NCI-H446 treated with DMSO at 0.1 percent for 48 hours (cell line): ENCODE measurements at places on chromosomes 5 and 9.

DNA sequence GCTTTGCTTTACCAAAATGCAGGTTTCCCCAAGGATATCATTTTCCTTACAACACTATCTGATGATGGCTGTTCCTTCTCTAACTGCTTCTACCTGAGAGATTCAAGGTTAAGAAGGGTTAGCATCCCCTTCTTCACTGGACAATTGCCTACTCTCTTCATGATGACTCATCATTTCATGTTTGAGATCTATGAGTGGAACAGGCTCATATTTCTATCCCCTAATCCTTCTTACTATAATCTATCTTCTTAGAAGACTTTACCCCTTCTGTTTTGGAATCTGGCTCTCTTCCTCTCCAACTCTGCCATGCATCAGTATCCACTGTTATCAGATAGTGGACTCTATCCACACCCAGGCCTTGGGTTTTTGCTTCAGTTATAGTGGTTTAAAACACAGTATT lies 54.3 kb downstream of the NR3C1 start:
- no peak for DNase-seq

- DNase-seq, result no peak
These were observed 287.4 kb downstream of the ARHGAP26 start for GRCh38 chr5:143057580-143057999.

DNA sequence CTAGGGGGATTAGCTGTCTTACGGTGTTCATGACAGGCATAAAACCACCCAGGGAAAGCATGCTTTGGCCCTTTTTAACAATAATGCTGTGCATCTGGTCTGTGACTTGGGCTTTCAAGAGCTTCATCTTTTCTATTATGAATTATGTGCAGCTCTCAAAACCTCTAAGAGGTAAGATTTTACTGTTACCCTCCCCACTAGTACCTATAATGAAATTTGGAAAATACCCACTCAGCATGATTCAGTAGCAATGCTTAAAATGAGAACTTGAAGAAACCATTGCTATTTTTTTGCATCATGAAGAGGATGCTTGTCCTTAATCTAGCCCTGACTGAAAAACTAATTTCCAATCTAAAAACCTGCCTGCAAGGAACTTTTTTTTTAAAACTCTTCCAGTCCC lies 5.8 kb upstream of the LHFPL2 start:
- no peak for DNase-seq

DNA sequence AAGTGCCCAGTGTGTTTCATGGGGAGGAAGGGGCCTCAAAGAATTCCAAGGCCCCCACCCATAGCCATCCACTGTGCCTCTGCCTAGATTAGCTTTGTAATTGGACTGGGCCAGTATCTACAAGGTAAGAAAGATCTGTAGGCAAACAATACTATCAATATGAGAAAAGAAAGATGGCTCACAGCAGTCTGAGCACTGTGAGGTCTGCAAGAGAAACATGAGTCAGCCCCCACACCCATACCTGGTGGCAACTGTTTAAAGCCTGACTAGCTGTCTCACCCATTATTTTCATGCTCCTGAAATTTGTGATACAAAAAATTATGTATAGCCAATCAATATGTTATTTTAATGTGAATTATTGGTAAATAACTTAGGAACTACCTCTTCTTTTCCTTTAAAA lies 10.0 kb upstream of the ZNF483 start:
- DNase-seq, result no peak

DNA sequence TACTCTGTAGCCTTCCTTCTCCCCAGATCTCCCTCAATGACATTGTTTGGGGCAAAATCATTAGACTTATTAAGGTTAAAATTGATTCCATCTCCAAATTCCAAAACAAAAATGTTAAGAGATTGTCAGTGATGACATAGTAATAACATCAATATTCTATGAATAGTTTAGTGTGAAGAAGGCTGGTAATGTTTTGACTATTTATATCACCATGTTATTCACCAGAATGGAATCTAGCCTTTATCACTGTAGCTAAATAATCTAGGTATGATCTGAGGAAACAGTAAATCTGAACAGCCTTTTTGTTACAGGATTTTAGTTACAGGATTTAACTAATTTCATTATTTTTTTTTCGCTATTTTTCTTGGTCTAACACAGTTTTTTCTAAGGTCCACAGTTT lies 929 bp upstream of the PLPP6 start:
- DNase-seq, result no peak

- DNase-seq, result no peak
These were observed 7.3 kb upstream of the CDC14B start for GRCh38 chr9:96626912-96627311.

DNA sequence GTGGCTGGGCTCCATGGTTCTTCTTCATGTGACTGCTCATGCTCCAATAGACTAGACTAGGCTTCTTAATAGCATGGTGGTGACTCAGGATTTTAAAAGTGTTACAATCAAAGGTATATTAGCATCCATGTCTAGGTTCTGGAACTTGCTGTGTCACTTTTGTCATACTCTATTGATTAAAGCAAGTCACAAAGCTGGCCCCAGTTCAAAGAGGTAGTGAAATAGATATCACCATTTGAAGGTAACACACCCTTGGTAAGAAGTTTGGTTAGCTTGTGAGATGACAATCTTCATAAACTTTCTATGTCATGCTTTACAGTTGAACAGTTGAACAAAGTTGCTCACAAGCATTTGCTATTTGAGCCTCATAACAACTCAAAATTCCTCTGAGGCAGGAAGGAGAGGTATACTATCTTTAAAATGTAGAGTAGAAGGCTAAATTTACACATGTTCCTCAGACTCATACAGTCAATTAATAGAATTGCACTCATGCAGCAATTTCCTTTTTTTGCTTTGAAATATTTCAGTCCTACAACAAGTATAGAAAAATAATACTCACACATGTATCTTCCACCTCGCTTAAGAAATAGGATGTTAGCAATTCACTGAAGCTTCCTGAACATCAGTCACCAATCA lies 56.8 kb upstream of the TMEM252 start:
- no peak for DNase-seq

GRCh38 chr5:60259730-60260129 lies 366.2 kb upstream of the PDE4D start:
- no peak for DNase-seq

GRCh38 chr5:4130819-4131218 lies 535.2 kb downstream of the IRX1 start:
- DNase-seq, result no peak

DNA sequence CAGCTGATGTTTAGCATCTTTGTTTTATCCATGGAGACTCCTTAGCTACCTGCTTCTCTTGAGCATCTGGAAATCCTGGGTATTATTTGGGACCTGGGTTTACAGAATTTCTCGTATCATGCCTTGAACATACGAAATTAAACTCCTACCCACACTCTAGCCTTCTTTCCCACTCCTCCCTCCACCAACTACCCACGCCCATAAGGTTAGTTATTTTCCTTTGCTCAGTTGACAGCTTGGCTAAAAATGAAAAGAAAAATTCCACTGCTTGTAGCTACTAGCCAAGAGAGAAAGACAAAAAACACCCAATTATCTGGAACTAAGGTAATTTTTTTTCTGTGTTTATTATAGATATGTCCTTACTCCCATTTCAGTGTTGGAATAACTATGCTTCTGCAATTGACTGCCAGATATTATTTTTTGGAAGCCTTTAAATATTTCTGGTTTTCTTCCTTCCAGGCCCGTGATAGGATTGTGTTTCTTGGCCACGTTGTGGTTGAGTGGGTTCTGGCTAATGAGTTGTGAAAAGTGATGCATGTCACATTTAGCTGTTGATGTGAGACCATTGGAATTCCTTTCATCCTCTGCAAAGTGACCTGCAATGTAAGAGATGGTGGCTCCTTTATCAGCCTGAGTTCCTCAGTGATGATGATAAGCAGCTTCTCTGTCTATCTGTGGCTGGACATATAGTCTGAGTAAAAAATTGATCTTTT lies 308.1 kb downstream of the LRRC70 start:
- DNase-seq, result no peak

DNA sequence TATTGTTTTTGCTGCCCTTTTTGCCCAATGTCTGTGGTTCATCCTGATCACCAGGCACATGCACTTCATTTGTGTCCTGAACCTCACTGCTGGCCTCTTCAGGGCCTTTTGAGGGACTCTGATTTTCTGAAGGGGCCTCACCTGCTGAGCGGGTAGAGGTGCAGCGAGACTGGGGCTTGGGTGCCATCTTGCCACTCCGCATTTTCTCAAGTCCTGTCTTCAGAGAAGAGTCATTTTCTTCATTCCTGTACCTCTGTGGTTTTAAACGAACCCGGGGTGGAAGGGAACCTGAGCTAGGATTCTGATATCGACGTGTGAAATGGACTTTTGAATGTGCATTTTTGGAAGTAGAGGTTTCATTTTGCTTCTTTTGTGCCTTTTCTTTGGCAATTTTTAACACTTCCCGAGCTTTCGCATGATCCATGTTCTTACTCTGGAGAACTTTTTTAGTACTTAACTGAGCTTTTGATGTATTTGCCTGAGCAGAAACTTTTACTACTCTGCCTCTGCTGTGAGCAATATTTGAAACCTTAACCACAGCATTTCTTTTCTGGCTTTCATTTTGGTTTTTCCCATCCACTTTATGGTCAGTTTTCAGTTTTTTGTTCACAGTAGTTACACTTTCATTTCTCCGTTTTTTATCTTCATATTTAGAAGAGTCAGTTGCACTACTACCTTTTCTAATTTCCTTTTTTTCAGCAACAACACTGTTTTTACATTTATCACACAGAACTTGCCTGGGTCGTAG lies 26.1 kb downstream of the PWWP2A start:
- no peak for DNase-seq

DNA sequence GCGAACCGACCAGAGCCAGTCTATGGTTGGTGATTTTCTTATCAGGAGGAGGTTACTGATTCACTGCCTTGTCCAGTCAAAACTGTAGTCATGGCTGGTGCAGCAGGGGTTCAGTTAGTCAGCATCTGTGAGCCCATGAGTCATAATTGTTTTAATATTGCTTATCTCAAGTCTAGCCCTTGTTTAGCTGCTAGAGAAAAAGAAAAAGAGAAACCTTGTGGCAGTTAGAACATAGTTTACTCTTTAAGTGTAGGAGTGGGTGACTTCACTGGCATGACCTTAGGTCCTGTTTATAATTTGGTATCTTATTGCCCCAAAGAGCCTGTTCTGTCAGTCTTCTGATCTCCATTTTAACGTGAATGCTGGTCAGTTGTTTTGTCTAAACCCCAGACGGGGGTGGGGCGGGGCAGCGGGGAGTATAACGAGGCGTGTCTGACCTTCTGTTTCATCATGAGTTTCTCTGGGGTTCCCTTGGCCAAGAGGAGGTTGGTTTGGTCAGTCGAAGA lies 76.9 kb upstream of the NFIL3 start:
- DNase-seq, result no peak

DNA sequence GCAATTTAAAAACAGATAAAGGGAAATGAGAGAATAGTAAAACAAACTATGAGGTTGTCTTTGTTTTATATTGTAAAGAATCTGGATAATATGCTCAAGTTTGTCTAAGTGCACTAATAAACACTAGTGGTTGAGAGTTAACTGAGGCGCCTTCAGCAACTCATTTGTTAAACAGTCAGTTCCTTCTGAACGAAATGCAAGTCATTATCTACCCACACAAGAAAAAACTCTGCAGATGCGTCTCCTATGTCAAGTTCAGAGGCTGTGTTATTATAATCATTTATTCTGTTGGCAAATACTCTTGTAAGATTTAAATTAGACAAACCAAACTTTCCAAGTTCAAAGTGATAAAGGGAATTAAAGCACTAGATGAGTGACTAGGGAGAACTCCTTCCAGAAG lies 20.3 kb upstream of the PCA3 start:
- DNase-seq, result no peak

DNA sequence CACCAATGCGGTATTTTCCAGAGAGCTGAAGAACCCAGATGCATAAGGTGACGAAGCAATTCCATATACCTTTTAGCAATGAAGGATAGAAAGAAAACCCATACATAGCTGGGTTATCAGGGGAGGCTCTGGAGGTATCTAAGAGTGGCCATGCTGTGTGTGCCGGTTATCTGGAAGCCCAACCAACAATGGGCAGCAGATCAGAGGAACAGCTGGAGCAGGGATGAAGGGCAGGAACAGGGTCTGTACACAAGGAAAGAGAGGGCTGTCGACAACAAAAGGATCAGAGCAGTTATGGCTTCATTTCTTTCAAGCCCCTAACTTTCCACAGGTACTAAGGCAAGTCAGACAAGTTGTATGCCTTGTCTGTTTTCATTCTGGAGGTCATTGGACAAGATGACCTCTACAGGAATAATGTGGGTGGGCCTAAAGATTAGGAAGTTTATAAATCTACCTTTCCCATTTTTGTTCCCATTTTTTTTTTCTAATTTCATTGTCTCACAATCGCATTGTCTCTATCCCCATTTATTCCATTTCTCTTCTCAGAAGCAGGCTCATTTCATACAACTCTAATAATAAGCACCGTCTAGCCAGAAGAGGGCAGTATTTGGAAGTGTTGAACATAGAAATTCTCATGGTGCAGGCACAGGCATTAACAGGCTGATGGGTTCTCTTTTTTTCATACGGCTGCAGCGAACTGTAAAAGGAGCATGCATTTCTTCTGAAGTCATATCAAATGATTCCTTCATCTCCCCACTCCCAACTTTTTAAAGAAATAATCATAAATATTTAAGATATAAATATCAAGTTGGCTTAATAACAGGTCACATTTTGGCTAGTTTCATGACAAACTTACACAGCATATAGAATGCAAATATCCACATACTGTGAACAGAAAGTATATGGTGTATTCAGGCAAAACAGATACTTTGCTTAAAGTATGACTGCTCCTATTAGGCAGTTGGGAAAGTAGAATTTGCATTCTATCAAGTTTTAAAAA lies 63.5 kb downstream of the ZNF474 start:
- DNase-seq, result peak; percentile 69

- DNase-seq, result no peak
These were observed 13.9 kb downstream of the SUSD3 start for GRCh38 chr9:93072383-93072795.

DNA sequence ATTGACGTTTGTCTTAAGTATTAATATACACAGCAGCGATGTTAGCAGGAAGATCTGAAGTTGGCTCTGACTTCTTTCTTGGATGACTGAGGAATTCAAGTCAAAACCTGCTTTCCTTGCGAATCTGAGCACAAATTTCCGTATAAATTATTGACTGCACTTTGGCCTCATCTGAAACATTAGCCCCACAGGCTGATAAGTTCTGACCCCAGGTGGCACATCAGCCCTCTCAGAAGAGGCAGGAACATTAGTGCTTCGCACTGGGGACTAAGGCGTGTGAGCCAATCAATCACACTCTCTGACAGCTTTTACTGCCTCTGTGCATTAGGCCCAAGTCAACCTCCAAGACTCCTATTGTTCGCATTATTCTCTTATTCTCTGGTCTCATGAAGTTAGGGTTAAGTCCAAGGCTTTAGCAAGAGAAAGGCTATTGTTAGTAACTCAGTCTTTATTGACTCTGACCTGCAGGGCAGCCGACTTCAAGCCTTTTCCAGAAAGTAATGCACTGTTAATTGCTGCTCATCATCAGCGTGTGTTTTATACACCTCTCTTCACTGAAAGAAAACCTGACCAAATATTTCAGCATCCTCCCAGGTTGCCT lies 84.2 kb downstream of the ZNF608 start:
- DNase-seq, result no peak

- no peak for DNase-seq
These were observed 586.0 kb downstream of the EBF1 start for GRCh38 chr5:158513490-158514318.

GRCh38 chr5:149271716-149272563 lies at the start of gene AFAP1L1:
AFAP1L1 (plus strand) TSS chr5:149271859; CDS start chr5:149271969, 110 bp downstream.
- DNase-seq, result no peak
